ENCODE measurements at places on chromosomes 7 and 10.

- DNase-seq = no peak
Observed at GRCh38 chr7:66187905-66188304, 17.2 kb upstream of the TPST1 start.

- peak; percentile 48 for DNase-seq
Observed at GRCh38 chr10:113704637-113705343, 25.1 kb downstream of the CASP7 start.

DNA sequence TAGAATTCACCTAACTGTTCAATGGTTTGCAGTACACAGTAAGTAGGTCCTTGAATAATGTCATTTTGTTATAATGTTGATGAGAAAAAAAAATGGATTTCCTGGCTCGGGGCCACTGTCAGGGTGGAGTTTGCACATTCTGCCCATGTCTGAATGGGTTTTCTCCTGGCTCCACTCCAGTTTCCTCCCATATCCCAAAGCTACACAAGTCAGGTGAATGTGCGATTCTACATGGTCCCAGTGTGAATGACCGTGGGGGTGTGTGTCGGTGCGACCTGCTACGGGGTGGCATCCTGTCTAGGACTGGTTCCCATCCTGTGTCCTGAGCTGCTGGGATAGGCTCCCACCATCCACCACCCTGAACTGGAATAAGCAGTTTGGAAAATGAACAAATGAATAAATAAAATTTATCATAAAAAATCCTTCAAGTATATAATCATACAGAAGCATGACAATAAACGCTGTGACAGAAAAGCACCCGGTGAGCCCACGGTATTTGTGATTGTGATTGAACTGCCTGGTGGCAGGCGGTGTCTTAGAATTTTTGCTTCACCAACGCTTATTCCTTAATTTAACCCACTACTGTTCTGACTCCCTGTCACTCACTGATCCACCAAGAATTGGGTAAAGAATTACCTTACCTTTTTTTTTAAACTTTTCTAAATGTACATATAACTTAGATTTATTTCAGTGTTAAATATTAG, 114.1 kb downstream of the ICA1 start:
- no peak for DNase-seq

DNA sequence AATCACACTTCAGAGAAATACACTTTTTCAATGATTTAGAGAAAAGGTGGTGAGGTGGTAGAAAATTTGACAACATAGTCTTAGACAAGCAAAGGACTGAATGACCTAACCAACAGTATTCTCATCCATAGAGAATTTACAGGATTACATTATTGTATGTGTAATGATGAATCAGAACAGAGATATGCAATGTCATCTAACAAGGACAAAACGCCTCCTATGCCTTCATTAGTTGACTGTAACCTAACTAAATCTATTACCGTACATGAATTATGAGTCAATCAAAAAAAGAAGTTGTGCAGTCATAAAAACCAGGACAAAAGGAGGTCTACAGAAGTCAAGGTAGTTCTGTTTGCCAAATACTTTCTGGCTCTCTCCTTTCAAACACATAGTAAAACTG, 66.5 kb downstream of the RAB11FIP2 start:
- no peak for DNase-seq

DNA sequence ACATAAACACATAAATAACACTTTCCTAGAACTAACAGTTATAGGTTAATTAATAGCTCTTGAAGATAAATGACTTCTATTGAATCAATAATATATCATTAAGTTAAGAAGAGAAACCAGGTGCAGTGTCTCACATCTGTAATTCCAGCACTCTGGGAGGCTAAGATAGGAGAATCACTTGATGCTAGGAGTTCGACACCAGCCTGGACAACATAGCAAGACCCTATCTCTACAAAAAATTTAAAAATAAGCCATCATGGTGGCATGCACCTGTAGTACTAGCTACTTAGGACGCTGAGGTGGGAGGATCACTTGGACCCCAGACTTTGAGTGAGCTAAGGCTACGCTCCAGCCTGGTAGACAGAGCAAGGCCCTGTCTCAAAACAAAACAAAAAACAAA, 38.8 kb downstream of the AKR1D1 start:
- DNase-seq = no peak

GRCh38 chr7:70257921-70258320, 659.6 kb downstream of the AUTS2 start:
- DNase-seq = no peak

- no peak for DNase-seq
Observed at GRCh38 chr7:100517305-100517704, 21.7 kb upstream of the AGFG2 start.

DNA sequence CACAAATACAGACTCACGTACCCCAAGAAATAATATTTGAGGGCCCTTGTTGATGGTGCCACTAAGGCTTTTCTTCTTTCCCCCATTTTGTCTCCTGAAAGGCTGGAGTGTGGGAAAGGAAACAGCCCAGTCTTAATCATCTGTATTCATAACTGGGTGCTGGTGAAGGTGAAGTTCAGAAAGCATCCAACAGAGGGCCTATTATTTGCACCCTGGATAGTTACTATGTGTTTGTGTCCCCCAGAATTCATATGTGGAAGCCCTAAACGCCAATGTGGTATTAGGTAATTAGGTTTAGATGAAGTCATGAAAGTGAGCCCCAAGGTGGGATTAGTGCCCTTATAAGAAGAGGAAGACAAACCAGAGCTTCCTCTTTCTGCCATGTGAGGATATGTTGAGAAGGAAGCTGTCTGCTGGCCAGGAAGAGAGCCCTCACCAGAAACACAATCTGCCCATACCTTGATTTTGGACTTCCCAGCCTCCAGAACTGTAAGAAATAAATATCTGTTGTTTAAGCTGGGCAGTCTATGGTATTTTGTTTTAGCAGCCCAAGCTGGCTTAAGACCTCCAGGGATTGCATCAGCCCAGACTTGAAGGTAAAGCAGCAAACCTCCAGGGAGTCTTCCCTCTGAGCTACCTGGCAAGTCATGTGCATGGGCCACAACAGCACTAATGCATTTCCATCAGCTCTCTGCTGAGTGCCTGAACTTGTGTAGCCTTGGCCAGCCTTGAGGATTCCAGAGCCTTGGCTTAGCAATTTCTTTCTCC, 90.0 kb upstream of the ADRB1 start:
- DNase-seq = no peak

DNA sequence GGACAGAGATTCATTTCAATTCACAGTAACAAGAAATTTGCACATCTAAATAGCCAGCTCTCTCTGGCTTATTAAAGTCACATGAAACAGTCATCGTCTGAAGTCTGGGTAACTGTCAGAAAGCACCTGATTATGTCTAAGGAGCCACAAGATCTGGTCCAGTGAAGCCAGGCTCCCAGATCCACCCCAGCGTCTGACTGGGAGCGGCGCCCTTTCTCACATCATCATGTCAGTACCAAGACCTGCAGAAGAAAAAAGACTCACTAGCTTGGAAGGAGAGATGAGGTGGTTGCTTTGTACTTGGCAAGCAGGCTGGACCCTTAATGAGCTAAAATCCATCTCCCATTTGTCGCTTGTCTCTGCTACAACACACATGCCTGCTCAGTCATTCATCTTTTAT, 58.4 kb downstream of the VOPP1 start:
- DNase-seq = no peak

DNA sequence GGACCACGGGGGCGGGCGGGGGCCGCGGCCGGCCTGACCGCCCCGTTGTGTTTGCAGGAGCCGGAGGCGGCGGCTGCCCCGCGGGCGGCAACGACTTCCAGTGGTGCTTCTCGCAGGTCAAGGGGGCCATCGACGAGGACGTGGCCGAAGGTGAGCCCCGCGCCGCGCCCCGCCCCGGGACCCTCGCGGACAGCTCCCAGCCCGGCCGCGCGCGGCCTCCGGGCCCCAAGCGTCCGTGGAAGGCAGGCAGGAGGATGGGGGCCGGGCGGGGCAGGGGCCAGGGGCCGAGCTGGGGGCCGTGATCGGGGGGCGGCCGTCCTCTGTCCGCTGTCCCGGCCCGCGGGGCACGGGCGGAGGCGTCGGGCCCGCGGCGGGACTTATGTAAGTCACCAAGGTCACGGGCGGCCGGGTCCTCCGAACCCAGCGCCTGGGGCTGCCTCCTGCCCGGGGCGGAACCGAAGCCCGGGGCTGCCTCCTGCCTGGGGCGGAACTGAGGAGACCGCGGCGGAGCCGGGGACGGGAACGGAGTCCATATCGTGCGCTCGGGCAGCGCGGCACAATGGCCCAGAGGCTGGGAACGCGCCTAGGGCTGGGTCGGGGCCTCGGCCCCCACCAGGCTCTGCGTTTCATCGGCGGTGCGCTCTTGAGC, 497 bp downstream of the PPP2R2D start:
- DNase-seq = peak; percentile 57

- DNase-seq = no peak
Observed at GRCh38 chr10:49139846-49140195, 6.0 kb upstream of the FAM170B start.

DNA sequence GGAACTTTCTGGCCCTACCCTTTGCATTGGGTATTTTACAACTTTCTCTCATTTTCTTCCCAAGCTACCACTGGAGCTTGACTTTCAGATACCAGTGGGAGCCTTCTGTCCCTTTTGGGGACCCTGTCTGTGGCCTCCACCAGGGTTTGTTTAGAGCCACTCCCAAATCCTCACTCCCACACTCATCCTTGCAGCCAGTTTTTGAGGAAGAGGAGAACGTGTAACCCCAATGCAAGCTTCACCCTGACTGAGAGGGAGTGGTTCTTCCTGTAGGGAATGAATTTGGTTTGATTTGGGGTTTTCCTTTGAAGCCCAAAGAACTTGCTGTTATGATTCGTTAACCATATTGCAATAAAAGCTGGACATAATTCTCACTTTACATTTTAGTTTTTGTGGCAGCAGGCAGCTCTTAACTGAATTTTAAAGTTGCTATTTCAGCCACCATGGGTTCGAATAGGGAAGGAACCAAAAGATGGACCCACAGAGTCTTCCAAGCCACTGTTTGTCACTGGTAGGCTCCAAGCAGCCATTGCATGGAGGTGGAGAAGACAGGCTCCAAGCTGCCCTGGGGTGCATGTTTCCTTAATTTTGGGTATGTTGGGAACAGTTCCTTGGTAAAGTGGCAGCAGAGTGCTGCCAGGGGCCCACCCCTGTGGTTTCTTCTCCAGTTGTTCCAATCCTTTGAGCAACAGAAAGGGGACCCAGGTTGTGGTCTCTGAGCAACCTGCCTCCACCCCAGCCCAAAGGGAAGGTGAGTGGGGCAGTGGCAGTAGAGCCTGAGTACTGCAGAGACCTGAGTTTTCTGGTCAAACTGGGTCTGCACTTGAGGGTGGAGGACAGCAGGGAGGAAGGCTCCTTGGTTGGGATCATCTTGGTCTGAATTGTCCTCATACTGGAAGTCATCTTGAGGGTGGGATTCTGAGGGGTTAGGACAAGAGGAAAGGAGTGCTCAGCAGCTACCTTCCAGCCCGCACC, 5.1 kb downstream of the EVX1 start:
- DNase-seq = no peak

GRCh38 chr7:28112883-28113540, 67.6 kb downstream of the JAZF1 start:
- DNase-seq = no peak

DNA sequence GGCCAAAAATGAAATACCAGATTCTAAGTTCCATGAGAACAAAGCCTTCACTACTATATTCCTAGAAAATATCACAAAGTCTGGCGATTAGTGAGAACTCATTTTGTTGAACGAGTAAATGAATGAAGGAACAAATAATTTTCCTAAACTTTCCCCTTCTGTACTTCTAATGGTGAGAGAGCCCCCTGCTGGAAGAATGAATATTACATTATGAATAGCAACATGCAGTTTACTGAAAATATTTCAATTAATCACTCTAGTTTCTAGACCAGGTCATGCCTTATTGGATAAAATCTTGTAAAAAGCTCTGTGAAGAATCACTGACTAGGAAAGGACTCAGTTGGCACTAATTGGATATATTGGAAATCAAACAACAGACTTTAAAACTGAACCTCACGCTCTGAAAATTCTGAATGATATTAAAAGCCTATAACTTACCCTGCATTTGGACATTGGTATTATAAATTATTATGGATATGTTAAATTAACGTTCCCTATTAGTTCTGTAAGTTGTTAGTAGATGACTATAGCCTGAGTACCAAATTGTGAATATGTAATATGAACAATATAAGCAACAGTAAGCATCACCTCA, 32.4 kb upstream of the MTPN start:
- no peak for DNase-seq

- DNase-seq = no peak
Observed at GRCh38 chr10:92787557-92788152, 60.7 kb upstream of the EXOC6 start.

- no peak for DNase-seq
Observed at GRCh38 chr7:157279741-157280215, 57.0 kb upstream of the DNAJB6 start.

DNA sequence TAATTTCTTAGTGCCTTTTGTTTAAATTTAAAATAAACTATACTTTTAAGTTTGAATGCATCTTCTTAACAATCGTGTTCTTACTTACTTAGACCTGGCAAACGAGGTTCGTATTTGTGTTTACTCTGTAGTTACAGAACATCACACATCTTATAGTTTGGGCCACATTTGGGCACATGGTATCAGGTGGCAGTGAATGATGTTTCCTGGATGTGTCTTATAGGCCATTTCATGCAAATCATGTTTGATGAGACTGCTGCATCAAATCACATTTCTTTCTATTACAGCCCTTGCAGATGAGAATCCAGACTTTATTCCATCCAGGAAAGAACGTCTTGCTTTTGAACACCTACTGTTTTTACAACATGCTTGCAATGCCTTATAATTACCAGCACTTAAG, 78.5 kb downstream of the RBM33 start:
- DNase-seq = no peak

DNA sequence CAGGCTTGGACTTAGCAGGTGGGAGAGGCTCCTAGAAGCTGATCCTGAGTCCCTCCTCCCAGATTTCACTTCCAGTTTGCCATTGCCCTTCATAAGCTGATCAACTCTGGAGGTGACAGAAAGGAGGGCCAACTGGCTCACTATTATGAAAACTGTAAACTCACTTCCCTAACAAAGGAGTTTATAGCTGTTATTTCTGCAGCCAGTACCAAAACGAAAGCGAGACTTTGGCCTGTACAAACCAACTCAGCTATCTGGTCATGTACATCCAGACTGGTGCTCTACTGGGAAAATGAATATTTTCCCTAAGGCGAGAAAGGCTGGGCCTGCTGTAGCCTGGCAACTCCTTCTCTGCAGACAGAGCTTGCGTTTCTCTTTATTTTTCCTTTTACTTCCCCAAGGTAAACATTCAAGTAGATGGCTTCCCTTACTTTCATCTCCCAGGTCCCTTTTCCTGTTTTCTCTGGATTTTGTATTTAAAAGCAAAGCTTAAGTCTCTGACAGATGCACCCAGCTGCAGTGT, 54.7 kb downstream of the GALNT17 start:
- no peak for DNase-seq

- peak; percentile 31 for DNase-seq
Observed at GRCh38 chr7:2251841-2252771, 10.1 kb downstream of the NUDT1 start.

All from activated CD8-positive, alpha-beta T cell treated with anti-CD3 and anti-CD28 coated beads, Interleukin-2, amount 10 ng/mL, durations not matched to agents 7 days and 5 days (primary cell).